ENCODE measurements at places on chromosomes 6 and 20.

- peak; percentile 42 for DNase-seq
Measured at GRCh38 chr6:170091000-170091638, 199.8 kb downstream of the DLL1 start.

GRCh38 chr6:16637635-16638034, 123.6 kb downstream of the ATXN1 start:
- no peak for DNase-seq

DNA sequence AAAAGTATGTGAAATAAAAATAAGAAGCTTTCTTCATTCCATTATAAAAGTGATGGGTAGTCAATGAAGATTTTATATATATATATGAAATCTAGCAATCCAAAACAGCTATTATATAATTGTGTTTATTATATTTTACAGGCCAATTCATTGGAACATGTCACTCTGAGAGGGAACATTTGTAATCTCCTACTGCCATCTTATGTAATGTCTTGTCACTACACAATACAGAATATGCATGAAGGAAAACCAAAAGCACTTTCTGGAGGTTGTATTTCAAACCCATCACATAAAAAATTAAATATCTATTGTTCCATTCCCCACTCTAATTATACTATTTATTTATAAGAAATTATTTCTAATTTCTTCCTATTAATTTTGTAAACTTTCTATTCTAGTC, 31.5 kb upstream of the IRAK1BP1 start:
- DNase-seq = no peak

- peak; percentile 43 for DNase-seq
Measured at GRCh38 chr6:35080016-35080680, 61.0 kb downstream of the TCP11 start.

GRCh38 chr6:85473748-85474147, 23.9 kb downstream of the NT5E start:
- DNase-seq = no peak

- DNase-seq = peak; percentile 59
Measured at GRCh38 chr6:25889877-25890853, 16.1 kb upstream of the SLC17A3 start.

DNA sequence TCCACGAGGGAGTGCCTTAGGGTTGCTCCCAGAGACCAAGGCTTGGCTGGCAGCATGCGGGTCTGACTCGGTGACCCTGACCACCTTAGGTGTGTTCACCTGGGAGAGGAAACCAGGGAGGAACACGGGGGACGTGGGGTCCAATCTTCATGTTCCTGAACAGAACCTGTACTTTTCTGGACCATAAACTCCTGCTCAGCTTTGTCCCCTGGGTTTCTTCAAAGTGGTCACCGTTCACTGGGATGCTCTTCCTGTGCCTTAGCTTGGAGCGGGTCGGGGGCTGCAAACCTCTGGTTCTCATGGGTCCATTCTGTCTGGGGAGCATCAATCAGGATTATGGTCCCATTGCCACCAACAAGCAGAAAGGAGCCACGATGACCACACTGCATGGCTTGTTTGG, 333.5 kb downstream of the QKI start:
- DNase-seq = no peak

GRCh38 chr20:20741087-20742045, 28.9 kb upstream of the RALGAPA2 start:
- no peak for DNase-seq

GRCh38 chr6:160831739-160832138, 129.7 kb downstream of the PLG start:
- DNase-seq = peak; percentile 62

GRCh38 chr20:25517124-25517523, 68.2 kb downstream of the NINL start:
- DNase-seq = peak; percentile 18

DNA sequence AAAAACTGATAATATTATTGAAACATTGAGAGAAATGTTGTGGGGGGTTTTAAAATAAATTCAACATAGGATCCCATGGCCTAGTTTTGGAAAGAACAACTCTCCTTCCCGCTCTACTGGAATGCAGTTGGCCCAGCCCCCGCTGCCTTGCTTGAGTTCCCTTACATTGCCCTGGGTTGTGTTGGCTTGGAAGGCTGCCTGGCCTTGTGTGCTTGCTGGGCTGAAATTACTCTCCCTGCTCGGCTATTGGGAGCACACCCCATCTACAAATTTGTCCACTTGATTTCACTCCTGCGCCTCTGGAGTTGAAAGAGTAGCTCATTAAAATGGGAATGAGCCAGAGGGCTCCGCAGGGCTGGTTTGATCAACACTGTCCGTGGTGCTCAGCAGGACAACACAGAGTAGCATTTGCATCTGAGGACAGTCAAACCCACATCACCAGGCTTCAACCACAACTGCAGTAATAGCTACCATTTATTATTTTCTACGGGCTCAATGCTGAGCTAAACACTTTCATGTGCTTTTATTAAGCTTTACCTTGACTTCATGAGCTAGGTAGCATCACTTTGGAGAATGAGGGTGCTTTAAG, 35.2 kb downstream of the DOK5 start:
- peak; percentile 63 for DNase-seq

- no peak for DNase-seq
Measured at GRCh38 chr6:167305796-167306195, 14.7 kb downstream of the UNC93A start.

DNA sequence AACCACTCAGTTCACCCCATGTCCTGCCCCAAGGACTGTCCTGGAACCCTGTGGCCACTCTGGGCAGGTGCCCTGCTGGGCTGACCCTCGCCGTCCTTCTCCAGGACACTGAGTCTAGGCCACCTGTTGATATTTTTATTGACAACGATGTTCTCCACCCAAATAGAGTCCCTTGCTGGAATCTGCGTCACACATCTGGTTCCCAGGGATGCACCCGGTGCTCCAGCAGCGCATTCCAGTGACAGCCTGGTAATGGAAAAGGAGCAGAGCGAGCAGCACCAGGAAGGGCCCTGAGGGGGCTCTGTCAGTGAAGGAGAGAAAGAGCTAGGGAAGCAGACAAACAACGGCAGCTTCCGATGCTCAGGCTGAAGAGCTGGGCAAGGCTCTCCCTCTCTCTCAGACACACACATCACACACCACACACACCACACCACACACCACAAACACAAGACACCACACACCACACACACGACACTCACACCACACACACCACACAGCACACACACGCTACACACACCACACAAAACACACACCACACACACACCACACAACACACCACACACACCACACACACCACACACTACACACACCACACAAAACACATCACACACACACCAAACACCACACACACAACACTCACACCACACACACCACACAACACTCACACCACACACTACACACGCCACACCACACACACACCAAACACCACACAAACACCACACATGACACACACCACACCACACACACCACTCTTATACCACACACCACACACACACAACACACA, 117.9 kb upstream of the THBS2 start:
- peak; percentile 71 for DNase-seq

GRCh38 chr6:111952274-111952673, 79.0 kb upstream of the FYN start:
- no peak for DNase-seq

DNA sequence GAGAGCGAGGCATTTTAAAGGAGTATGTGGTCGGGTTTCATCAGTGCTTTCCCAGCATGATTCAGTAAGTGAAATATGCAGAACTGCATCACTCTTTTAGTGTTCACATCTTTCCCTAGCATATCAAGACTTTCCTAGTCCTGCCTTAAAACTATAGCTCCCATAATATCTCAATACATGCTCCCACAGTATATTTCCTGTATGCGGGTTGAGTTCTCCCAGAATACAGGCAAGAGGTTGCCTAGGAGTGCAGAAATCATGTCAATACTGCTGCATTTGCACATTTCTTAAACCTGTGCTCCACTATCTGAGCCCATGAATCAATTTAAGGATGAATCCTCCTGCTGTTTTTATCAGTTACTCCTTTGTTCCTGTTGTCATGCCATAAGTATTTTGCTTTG, 386.6 kb upstream of the SLC35B3 start:
- no peak for DNase-seq

DNA sequence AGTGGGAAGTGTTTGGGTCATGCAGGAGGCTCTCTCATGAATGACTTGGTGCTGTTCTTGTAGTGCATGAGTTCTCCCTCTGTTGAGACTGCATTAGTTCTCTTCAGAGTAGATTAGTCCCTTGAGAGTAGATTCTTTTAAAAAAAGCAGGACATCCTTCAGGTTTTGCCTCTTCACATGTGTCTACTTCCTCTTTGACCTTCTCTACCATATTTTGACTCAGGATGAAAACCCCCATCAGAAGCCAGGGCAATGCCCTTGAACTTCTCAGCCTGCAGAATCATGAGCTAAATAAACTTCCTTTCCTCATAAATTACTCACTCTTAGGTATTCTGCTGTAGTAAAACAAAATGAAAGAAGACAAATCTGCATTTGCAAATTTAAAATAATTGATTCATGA, 170.3 kb downstream of the CD109 start:
- no peak for DNase-seq

GRCh38 chr20:63021356-63022321, 14.9 kb upstream of the BHLHE23 start:
- DNase-seq = no peak

DNA sequence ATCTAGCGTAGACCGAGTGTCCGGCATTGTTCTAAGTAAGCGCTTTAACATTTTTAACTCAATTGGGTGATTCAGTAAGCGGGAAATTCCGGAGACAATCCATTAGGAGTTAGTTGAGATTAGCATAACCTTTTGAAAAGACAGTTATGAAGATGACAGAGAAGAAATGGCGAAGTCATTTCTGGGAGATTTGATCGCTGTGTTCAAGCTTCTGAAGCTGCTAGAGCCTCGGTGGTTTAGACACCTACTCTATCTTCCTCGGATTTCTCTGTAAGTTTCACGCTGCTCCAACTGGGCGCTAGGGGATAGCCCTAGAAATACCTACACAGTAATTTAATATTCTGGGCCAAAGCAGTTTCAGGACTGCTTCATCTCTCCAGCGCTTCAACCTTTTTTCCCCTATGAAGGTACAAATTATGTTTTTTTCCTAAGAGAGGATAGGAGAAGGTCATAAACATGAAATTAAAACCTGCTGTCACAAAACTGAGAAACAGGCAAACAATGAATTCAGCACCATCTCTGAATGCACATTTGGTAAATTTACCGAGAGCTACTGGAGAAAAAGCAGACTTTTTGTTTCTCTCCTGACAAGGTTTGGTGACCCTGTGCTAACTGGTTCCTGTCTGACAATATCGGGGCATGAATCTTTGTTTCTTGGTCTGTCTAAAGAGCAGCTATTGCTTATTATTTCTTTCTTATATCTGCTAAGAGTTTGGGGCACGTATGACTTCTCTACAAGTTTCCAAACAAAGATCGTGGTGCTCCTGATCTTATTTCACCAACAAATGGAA, 22.4 kb downstream of the ZNF311 start:
- DNase-seq = no peak

DNA sequence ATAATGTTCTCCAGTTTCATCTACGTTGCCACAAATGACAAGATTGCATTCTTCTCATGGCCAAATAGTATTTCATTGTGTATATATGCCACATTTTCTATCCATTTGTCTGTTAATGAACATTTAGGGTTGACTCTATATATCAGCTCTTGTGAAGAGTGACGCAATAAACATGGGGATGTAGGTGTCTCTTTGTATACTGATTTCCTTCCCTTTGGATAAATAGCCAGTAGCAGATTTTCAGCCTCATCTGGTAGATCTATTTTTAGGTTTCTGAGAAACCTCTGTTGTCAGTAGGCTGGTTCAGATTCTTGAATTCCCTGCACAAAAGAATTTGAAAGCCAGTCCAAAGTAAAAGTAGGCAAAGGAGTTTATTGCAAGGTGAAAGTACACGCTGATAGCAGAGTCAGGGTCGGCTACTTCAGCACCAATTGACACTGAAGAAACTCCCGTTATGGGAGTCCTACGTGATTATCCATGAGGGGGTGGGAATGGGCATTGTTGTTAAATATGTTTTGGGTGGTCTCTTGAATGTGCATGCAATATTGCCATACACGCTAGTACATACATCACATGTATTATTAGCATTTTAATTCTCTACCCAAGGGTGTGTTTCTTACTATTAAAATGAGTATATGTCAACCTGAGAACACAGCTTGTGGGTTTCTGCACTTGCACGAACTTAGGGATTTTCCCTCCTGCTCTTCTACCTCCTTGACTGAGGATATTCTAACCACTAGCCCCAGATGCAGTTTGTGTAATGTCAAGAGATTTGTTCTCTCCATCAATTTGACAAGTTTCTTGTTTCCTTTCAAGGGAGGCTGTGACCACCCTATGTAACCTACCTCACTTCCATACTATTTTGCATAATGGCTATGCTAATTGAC, 14.4 kb upstream of the SLC17A2 start:
- no peak for DNase-seq

- DNase-seq = no peak
Measured at GRCh38 chr6:37340639-37340943, 13.2 kb upstream of the RNF8 start.

- peak; percentile 16 for DNase-seq
Measured at GRCh38 chr20:59690976-59691375, 86.6 kb downstream of the PHACTR3 start.

GRCh38 chr6:6723361-6723760, 134.8 kb downstream of the LY86 start:
- DNase-seq = no peak

- no peak for DNase-seq
Measured at GRCh38 chr6:165845493-165845892, 182.5 kb upstream of the PDE10A start.

DNA sequence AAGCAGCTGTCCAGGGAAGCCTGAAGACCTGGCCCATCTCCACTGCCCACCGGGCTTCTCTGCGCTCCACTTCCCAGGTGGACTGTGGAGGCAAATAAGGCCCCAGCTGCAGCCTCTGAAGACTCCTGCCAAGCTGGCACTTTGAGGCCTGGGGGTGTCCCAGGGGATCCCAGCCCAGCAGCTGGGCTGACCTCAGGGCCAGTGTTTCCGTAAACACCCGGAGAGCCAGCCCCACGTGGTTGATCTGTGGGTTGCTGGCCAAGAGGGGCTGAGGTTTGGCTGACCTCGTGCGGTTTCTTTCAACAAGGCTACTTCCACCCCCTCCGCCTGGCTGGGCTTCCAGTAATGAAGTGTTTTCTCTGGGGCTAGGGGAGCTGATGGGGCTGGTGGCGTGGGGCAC, 12.4 kb upstream of the CCN5 start:
- DNase-seq = no peak

- DNase-seq = no peak
Measured at GRCh38 chr20:4710106-4710475, 11.6 kb upstream of the PRND start.

- DNase-seq = no peak
Measured at GRCh38 chr6:33001685-33002084, 7.7 kb downstream of the HLA-DOA start.

DNA sequence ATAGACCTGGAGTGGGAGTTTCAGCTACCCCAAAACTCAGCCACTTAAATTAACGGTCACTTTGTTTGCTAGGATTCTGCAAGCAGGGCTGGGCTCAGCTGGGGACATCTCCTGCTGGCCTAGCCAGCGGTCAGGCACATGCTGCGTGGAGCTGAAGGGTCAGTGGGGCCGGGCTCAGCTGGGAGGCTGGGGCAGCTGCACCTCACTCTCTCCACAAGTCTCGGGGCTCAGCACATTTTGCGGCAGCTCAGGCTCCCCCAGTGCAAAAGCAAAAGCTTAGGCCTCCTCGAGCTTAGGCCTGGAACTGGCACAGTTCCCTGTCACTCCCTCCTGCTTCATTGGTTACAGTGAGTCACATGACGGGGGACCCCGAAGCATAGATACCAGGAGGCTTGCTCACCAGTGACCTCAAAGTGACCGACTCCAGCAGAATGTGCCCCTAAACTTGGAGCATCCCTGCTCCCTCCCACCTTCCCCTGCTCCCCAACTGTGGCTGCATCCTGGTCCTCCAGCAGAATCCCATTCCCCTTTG, 80.6 kb upstream of the CST7 start:
- no peak for DNase-seq

- DNase-seq = no peak
Measured at GRCh38 chr6:154399097-154399496, 42.5 kb upstream of the IPCEF1 start.
